Spinal cord (tissue), 10 donors: ENCODE measurements at places on chromosomes 5 and 9.
A peak's percentile ranks its signal among the peaks of the same experiment; 100 is the strongest.

GRCh38 chr9:123281659-123282350, 13.4 kb upstream of the STRBP start:
- no peak for DNase-seq

DNA sequence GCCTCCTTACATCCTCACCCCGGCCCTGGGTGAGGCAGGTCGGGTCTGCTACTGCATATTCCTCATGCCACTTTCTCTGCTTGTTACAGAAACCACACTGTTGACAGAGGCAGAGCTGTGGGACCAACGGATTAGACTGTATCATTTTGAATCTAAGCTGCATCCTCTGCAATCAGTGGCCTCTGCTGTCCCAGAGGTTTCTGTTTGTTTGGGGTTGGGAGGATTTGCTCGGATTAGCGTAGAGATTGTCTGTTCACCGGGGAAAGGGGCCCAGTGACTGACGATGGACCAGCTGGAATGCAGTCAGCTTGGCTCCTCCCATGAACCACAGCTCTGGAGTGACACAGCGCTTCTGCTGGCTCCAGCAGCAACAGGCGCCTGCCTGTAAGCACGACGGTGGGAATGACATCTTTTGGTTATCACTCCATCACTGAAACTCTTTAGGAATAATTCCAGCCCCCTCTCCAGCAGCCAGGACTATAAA, 37.3 kb upstream of the ADRA1B start:
- DNase-seq, result peak; percentile 73

DNA sequence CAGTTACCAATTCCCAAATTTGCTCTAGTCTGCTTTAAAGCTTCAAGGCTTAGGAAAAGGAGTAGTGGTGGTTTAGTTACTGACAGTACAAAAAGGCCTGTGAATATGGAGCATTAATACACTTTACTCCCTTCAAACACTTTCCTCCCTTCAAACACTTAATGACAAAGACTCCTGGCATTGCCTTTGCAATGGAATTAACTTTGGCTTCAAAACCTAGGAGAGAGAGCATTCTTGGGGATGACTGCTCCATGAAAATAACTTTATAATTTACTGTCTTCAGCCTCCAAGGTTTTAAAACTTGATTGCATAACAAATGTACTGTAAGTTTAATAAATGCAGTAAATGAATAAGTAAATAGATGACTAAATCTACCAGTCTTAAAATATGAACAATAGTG, 185.6 kb downstream of the TRPM3 start:
- no peak for DNase-seq

GRCh38 chr9:110641293-110641692, 27.3 kb upstream of the MUSK start:
- DNase-seq, result no peak

GRCh38 chr9:82601293-82601771, 461.6 kb downstream of the RASEF start:
- DNase-seq, result no peak

DNA sequence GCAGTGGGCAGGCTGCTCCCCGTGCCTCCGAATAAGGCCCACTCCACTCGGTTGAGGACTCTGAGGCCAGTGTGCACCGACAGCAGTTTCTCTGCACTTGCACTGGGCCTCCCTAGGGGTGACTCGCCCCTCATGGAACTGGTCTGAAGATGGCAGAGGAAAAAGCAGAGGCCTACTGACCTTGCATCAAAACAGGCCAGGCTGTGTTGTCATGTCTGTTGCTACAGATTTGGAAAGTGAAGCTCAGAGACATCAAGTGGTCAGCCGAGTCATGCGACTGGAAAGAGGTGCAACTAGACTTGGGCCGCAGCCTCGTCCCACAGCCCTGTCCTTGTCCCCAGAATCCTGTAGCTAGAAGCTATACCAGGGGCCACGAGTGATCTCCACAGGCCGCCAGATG, 78.3 kb downstream of the DCP2 start:
- no peak for DNase-seq

GRCh38 chr9:127838375-127839078, 15.9 kb downstream of the ENG start:
- DNase-seq, result no peak

DNA sequence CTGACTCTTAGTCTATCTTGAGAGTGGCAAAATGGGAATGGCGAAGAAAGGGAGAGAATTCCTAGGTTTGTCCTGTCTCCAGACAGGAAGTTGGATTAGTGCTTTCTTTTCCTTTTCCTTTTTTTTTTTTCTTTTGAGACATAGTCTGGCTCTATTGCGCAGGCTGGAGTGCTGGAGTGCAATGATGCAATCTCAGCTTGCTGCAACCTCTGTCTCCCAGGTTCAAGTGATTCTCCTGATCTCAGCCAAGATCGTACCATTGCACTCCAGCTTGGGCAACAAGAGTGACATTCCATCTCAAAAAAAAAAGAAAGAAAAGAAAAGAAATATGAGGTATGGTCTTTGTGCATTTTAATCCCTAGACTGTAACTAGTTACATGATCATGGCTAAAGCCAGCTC, 12.6 kb upstream of the KIF27 start:
- no peak for DNase-seq

GRCh38 chr9:21443849-21444625, 3.8 kb downstream of the IFNA1 start:
- no peak for DNase-seq

GRCh38 chr9:98144076-98144475, 25.1 kb upstream of the TRIM14 start:
- no peak for DNase-seq

GRCh38 chr5:143613329-143613728, 198.6 kb upstream of the HMHB1 start:
- no peak for DNase-seq

GRCh38 chr5:37575541-37576489, 196.7 kb downstream of the WDR70 start:
- DNase-seq, result no peak

- no peak for DNase-seq
Measured at GRCh38 chr5:127969651-127970050, 113.9 kb upstream of the SLC12A2 start.

DNA sequence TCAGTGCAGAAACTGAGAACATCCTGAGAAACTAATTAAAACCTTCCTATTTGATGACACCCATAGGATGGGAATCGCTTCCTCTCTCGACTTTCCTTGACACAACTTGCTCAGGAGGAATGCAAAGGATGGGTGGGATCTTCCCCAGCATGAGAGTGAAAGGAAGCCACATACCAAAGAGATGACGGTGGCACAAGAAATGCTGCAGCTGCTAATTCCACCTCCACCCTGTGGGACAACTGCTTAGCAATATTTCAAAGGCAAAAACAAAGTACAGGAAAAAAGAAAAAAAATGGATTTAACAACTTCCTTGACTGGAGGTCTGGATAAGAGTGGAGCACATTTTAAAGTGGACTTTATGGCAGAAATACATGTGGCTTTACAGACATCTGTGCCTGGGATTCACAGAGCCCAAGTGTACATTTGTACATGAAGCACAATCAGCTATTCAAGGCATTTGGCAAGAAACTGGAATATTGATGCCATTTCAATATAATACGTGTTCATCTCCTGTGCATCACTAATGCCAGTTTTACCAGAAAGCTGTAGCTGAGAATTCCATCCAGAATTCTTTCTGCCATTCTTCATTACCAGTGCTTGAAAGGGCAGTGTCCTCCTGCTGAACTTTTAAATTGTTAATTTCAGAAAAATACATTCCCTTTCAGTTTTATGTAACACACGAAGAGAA, 359.2 kb upstream of the ACTBL2 start:
- no peak for DNase-seq

- DNase-seq, result no peak
Measured at GRCh38 chr9:135130207-135130976, 42.9 kb downstream of the OLFM1 start.

GRCh38 chr9:93114169-93114983, 18.4 kb downstream of the CARD19 start:
- DNase-seq, result no peak

GRCh38 chr5:90174236-90174635, 235.3 kb downstream of the CETN3 start:
- DNase-seq, result no peak

DNA sequence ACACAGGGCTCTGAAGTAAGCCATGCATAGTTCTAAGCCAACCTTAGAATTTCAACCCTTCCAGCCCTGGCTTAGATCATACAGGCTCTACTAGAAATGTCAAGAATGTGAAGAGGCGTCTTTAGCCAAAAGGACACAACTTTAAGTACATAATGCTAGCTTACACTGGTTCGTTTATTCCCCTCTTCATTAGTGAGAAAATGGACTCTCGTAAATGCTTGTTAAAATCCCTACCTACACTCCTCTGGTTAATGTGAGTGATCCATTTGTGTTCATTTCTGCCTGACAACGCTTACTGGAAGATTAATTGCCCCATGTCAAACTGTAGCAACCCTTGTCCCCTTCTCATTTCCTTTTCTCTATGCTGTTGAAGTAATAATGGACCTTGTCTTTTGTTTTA, 149.3 kb upstream of the POU5F2 start:
- peak; percentile 52 for DNase-seq

GRCh38 chr9:17625644-17626388, 47.0 kb downstream of the SH3GL2 start:
- no peak for DNase-seq

- DNase-seq, result no peak
Measured at GRCh38 chr9:109168170-109168569, 1.1 kb upstream of the FRRS1L start.

- DNase-seq, result no peak
Measured at GRCh38 chr5:135569755-135570452, 8.9 kb downstream of the CXCL14 start.

- no peak for DNase-seq
Measured at GRCh38 chr9:107703651-107704050, 214.1 kb upstream of the KLF4 start.

DNA sequence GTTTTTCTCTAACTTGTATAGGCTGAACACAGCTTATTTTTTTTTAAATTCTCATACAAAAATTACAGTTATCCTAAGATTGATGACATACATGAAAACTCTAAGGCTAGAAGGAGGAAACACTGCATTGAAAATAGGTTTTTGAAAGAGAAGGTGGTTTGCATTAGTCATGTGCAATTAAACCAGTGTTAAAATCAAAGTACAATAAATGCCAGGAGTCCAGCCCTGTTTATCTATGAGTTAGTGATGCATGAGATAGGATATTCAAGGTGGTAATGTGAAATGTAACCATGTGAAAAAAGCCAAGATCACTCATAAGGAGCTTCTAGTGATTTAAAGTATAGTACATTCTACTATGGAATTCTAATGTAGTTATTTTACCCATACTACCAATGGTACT, 444.9 kb upstream of the CYLC2 start:
- no peak for DNase-seq

DNA sequence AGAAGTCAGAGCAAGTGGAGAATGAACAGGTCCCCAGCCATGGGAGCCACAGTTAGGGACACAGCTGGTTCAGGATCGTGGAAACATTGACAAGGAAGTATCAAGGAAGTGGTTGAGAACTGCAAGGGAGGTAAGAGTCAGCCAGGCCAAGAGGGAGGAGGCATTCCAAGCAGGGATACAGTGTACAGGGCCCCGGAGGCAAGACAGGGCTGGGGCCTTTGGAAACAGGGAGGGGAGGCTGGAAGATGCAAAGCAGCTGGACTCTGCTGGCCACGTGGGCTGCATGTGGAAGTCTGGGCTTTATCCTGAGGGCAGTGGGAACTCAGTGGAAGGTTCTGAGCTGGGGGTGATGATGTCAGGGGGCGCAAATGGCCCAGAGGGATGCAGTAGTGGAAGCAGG, 14.2 kb downstream of the CCDC180 start:
- no peak for DNase-seq

DNA sequence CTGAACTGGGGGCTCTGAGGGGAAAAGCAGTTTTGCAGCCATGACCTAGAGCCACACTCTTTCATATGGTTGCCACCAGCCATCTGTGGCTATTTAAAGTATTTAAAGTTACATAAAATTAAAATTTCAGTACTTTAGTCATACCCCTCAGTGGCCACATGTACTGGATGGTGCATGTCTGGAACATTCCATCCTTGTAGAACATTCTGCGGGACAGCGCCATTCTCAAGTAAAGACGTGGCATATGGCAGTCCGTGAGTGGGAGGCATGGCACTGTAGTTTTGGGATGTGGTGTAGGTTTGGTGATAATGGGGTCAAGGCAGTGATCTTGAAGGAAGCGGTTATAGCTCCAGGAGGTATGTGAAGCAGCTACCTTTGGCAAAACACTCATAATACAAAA, 61.4 kb upstream of the NFIL3 start:
- no peak for DNase-seq

DNA sequence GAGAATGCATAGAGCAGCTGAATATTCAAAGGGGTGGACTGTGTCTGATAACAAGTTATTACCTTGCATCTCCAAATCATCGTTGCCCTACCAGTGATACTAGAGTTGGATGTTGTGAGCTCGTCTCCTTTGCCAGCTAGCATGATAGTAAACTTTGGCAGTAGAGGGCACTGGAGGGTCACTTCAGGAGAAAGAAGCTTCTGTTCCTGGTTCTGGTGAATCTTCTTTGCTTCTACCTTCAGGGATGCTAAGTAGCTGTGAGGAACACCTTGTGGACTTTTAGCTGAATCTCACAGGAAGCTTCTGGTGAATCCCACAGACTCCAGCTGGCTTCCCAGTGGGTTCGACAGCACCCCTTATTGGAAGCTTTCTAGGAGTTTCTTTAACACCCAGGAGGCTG, 626.6 kb upstream of the SGCD start:
- DNase-seq, result no peak

DNA sequence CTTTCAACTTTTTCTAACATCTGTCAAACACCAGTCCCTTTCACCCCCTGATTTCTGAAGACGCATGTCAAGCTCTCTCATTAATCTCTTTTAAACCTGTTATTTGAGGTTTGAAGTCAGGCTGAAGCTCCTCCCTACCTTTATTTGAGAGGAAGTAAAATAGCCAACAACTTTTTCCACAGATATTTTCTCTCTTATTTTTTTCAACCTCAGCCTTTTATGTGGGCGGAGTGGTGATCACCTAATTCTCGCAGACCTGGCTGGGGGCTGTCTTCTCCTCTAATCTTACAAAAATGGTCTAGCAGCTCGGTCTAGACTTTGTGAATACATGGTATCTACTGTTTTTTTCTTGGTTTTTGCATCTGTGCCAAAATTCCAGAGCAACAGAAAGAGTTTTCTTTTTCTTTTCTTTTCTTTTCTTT, 395.7 kb upstream of the ACTBL2 start:
- no peak for DNase-seq

- no peak for DNase-seq
Measured at GRCh38 chr9:603126-603525, 238.4 kb upstream of the DMRT1 start.

DNA sequence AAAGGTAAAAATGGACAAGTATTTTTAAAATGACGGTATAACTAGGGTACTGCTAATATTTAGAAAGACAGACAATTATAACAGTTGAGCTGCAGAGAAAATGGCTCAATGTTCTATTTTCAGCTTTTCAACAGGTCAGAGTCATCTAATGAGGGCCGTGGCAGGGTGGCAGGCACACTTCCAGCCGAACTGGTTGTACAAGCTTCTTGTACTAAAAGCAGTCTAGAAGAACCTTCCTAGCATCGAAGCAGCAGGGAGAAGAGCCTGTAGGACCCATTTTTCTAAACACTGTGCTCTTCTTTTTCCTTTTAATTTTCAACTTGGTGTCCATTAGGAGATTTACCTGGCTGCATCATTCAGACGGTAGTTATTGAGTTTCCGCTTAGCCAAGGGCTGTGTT, 85.6 kb downstream of the SLC28A3 start:
- no peak for DNase-seq
